Activated T-helper 9 cell treated with anti-CD3 and anti-CD28 coated beads, Interleukin-2, amount 50 U/mL, for 16 hours (primary cell): ENCODE measurements at places on chromosomes 13 and 19.

GRCh38 chr13:73924607-73925006 lies 209.6 kb downstream of the KLF12 start:
- no peak for DNase-seq

DNA sequence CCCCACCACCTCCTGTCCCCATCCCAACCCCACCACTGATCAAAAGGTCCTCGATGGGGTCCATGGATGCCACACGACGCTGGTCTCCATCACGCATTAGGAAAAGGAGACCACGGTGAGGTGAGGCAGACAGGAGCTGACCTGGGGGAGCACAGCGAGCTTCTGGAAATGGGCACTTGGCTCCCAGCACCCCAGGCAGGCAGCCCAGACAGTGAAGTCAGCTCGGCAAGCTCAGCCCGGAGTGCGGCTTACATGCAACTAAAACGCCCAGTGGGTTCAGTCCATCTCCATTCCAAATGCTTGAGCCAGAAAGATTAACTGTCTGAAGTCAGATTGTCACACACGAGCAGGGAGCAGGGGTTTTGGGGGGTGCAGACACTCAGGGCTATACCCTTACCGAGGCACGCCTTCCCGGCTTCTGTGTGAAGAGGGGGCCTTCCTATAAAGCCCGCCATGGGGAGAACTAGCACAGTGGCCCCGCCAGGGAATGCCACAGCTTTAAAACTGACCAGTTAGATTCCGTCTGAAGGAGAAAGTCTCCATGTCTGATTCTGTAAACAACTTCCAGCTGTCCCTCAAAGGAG lies 79.4 kb downstream of the SPACA7 start:
- no peak for DNase-seq

DNA sequence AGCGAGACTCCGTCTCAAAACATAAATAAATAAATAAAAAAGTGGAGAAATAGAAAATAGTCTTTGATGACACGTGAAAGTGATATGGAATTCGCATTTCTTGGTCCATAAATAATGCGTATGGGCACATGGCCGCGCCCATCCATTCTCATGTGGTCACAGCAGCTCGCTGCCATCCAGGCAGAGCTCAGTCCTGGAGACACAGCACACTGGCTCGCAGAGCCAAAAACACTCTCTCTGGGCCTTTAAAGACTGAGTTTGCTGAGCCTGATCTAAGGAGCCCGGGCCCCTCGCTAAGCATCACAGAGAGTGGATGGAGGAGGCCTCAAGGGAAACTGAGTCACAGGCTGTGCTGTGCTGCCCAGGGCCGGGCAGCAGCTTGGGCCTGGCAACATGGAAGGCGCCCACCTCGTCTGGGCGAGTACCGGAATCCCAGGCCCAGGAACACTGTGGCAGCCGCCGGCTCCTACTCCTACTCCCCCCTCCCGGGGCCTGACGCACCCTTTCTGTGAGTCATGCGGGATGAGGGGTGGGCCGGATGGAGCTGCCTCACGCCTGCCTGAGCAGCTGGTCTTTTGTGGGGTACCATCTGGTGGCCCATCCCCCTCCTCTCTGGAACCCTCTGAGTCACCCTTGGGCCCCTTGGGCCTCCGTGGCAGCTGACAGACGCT lies 28.9 kb upstream of the CACTIN start:
- no peak for DNase-seq

DNA sequence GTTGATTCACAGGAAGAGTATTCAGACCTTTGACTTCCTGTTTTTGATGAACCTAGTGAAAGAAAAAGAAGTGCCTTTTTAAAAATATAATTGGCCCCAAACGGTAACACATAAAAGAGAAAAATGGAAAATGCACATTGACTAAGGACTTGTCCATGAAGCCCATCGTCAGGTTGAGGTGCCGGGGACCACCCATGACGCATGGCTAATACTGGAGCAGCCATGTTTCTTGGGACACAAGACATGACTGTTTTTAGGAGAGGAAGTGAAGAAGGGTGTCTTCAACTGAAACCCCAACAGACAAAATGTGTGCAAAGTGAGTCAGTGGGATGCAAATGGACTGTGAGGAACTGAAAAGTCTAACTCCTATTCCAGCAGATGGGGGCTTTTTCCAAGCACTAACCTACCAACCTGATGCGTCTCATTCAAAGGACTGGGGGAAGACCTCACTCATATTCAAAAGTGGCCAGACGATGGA lies 459.4 kb downstream of the FOXO1 start:
- no peak for DNase-seq

- no peak for DNase-seq
Measured at GRCh38 chr19:5289060-5289990, 51.3 kb downstream of the PTPRS start.
